ENCODE measurements at places on chromosomes 12 and 14.

DNA sequence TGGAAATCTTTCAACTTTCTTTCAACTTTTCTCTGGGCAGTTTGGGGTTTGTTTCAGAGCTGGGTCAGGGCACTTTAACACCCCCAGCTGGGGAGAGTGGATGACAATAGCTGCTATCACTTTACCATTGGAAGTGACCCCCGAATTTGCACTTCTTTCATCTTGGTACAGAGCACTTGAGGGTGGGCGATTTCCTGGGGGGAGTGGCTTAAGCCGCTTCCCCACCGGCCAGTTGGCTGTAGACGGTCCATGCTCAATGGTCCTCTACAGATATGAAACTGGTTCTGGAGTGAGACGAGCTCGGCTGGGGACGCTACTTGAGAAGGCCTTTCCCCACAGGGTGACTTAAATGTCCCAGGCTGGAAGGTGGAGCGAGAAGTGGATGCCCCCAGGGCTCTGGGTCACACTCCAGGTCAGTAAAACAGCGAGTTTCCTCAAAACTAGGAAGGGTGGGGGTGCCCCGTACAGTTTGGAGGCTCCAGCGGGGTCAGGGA is at the start of gene VRTN:
Gene VRTN, plus strand, starts transcription at position 231 of the 494 bp plus-strand sequence. CDS start 8,313 bp downstream, outside the sequence.
- DNase-seq: no peak

DNA sequence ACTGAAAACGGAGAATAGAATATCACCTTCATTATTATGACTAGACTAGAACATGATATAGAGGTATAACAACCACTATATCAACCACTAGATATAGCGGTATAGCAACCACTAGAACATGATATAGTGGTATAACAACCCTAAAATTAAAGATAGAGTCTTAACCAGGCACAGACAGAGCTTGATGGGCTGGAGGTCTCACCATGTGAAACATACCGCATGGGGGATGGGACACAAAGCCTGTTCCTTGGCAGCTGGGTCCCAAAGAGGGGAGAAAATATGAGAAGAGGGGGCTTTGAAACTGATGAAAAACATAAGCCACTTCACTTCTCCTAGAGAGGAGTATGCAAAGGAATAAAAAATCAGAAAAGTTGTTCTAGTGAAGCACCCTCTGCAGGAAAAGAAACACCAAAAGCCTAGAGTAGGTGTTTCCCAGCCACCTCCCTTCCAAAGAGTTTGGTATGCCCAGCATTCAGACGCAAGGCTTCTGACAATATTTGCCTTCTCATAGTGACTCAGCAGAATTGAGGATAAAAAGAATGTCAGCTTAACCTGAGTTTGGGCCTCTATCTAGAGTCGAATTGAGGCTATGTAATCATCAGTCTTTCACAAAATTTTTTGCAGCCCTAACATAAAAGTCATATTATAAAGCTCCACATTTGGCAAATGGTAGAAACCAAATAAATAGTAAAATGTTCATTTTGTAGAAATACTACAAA is 316.4 kb downstream of the NOVA1 start:
- no peak for DNase-seq

DNA sequence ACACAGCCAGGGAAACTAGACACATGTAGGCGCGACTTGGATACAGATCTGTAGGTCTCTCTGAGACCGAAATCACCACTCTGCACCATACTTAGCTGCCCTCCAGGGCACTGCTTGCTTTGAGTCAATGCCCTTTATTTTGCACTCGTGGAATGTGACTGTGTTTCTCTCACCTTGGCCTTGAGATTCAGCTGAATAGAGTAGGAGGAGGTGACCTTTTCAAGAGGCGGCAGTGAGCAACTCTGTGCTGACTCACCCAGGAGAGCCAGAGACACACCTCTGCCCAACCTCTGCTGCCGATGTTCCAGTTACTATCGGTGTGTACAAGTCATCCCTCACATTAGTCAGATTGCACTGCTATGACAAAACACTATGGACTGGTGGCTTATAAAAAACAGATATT is 583.4 kb downstream of the VRK1 start:
- no peak for DNase-seq

GRCh38 chr12:104249017-104249416 is 33.4 kb downstream of the TXNRD1 start:
- DNase-seq: no peak

GRCh38 chr12:114938487-114939210 is 254.7 kb upstream of the TBX3 start:
- DNase-seq: no peak

GRCh38 chr12:40011775-40012129 is 94.1 kb downstream of the SLC2A13 start:
- DNase-seq: no peak

GRCh38 chr12:77842430-77842829 is 11.7 kb downstream of the NAV3 start:
- no peak for DNase-seq

DNA sequence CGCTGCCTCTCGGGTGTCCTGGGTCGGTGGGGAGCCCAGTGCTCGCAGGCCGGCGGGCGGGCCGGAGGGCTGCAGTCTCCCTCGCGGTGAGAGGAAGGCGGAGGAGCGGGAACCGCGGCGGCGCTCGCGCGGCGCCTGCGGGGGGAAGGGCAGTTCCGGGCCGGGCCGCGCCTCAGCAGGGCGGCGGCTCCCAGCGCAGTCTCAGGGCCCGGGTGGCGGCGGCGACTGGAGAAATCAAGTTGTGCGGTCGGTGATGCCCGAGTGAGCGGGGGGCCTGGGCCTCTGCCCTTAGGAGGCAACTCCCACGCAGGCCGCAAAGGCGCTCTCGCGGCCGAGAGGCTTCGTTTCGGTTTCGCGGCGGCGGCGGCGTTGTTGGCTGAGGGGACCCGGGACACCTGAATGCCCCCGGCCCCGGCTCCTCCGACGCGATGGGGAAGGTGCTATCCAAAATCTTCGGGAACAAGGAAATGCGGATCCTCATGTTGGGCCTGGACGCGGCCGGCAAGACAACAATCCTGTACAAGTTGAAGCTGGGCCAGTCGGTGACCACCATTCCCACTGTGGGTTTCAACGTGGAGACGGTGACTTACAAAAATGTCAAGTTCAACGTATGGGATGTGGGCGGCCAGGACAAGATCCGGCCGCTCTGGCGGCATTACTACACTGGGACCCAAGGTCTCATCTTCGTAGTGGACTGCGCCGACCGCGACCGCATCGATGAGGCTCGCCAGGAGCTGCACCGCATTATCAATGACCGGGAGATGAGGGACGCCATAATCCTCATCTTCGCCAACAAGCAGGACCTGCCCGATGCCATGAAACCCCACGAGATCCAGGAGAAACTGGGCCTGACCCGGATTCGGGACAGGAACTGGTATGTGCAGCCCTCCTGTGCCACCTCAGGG is 679 bp downstream of the ARF6 start:
- DNase-seq: no peak

DNA sequence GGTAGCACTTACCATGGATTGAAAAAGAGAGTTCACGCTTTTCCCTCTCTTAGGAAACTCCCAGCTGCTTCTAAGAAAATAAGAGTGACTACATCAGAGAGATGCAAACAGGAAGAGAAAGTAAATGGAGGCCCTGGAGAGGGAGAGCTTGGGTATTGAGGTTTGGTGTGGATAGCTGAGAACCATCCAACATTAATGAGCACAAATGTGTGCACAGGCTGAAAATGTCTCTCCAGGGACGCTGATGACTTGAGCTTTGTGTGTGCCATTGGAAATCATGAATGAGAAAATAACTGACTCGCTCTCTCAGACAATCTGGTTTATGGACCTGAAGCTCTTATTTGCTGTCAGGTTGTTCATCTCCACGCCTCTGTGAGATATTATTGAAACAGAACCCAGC is 318.8 kb downstream of the NRXN3 start:
- DNase-seq: no peak

DNA sequence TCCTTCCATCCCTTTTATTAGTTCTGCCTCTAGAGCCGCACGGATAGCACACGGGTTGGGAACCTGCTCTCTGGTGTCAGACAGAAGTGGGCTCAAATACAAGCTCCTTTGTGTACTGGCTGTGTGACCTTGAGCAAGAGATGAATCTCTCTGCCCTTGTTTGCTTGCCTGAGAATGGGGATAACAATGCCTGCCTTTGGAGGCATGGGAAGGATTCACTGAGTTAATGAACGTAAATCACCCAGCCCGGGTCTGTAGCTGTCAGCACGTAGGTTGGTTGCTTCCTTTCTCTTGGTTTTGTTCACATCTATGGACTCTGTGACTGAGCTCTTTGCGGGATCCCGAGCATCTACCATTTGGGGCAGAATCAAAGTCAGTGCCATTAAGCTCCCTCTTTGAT is 79.3 kb upstream of the NRXN3 start:
- no peak for DNase-seq

DNA sequence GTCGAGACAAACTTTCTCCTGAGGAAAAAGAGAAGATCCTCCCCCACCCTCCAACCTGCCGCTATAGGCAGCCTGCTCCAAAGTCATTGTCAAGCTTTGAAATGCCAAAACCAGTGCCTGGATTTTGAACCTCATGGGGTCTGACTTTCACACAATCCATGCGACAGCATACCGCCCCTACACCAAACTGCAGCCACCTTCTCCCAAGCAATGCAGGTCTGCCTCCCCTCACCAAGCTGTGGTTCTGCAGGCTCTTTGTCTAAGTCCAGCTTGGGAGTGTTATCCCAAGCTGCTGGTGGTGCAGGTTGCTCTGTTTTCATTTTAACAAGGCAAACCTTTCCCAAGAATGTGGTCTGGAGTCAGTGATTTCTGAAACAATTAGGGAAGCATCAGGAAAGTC is 12.4 kb downstream of the TBX5 start:
- no peak for DNase-seq

DNA sequence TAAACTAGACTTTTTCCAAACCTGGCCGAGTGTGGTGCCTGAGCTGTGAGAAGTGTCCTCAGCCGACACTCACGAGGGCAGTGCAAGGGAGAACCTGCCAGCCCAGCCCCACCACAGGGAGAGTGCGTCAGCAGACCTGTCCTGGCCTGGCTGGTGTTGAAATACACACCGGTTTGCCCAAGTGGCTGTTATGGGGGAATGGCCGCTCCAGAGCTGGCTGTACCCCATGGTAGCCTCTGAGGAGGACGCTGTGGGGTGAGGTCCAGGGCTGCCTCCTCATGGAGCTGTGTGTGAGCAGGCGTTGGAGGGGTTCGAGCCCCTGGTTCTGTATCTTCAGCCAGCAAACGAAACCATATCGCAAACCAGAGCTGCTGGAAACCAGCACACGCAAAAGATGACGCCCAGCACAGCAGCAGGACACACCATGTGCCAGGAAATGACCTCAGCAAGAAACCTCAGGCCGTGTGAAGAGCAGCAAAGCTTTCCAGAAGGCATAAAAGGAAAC is 9.4 kb downstream of the ANKRD9 start:
- DNase-seq: no peak

DNA sequence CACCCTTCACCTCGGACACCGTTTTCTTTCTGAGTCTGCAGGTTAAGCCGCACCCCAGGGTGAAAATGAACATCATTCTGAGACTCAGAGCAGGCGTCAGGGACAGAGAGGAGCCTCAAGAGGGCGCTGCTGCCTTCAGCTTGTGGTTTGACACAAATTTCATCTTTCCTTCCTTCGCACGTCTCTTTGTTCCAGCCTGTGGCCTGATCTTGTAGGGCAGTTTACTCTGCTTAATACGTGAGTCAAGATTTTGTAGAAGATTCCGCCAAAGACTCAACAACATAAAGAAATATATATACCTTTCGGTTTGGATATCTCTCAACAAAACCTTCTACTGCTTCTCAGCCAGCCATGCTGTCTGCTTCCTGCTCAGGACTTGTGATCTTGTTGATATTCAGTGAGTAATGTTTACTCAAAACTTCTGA is 329.3 kb upstream of the OR4E1 start:
- no peak for DNase-seq

- DNase-seq: no peak
Measured at GRCh38 chr12:91177381-91177780, 5.2 kb downstream of the DCN start.

GRCh38 chr12:132827763-132828703 is 636 bp downstream of the GOLGA3 start:
- DNase-seq: no peak

DNA sequence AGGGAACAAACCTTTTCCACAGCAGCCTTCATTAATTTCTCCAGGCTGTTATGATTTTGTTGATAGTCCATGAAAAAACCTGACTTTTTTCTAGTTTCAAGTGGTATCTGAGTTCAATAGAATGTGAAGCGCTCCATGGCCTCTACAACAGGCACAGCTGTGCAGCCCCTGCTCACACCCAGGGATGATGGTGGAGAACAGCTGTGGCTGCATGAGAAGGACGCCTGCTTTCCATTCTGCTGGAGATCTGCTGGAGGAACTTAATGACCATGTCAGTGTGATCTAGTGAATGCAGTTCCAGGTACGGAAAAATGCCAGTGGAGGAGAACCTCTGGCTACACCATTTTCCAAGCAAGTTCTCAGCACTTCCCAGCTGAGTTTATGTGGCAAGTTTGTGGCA is 80.6 kb downstream of the PIWIL1 start:
- DNase-seq: no peak

- DNase-seq: no peak
Measured at GRCh38 chr12:14514154-14514842, 53.4 kb downstream of the PLBD1 start.

DNA sequence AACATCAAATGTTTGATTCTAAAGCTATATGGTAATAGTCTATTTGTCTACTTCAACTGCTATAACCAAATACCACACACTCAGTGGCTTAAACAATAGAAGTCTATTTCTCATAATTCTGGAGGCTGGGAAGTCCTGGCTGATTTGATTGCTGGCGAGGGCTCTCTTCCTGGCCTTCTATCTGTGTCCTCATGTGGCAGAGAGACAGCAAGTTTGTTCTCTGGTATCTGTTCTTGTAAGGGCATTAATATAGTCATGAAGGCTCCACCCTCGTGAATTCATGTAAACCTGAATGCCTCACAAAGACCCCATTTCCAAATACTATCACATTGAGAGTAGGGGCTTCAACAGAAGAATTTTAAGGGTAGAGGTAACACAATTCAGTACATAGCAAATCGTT is 34.1 kb downstream of the TRMT5 start:
- no peak for DNase-seq

- no peak for DNase-seq
Measured at GRCh38 chr12:45667761-45668160, 61.7 kb upstream of the ARID2 start.

DNA sequence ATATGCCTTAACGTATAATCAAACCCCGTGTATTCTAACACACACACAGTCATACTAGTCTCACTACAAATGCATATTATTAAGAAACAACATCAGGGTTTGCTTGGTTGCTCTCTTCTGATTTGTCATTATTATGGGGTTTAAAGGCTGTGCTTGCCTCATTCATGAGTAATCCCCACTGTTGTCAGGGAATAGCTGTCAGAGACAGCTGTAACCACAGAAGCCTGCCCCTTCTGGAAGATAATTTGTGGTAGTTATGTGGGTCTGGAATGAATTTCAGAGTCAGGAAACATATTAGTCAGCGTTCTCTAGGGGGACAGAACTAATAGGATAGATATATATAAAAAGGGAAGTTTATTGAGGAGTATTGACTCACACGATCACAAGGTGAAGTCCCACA is 456.9 kb upstream of the TMEM132C start:
- DNase-seq: no peak

- no peak for DNase-seq
Measured at GRCh38 chr12:108449478-108449877, 65.6 kb upstream of the FICD start.

Data from DMS 273 treated with DMSO at 0.1 percent for 48 hours (cell line).